ENCODE measurements at places on chromosomes 3 and 15.

DNA sequence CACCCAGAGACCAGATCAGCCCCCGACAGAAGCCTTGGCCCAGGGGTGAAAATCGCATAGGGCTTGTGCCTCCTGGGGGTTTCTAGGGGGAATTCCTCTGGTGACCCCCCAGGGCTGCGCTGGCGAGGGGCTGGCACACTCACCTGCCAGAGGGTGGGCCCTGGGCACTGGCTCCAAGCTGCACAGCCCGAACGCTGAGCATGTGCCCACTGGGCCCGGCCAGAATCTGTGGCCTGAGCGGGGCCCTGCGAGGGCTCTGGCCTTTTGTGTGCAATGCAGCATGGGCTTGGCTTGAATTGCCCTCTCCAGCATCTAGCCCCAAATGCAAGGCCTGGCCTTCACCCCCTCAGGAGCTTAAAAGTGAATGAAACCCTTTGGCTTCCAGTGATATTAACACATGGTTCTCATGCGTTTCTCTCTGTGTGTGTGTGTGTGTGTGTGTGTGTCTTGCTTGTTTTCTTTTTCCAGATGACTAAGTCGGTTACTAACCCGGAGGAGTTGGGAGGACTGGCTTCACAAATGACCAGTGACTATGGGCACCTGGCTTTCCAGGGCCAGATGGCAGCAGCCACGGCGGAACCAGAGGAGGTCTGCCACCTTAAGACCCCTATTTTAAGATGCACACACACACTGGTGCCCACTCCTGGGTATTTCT lies 259.1 kb upstream of the TPM1 start:
- no peak for DNase-seq

DNA sequence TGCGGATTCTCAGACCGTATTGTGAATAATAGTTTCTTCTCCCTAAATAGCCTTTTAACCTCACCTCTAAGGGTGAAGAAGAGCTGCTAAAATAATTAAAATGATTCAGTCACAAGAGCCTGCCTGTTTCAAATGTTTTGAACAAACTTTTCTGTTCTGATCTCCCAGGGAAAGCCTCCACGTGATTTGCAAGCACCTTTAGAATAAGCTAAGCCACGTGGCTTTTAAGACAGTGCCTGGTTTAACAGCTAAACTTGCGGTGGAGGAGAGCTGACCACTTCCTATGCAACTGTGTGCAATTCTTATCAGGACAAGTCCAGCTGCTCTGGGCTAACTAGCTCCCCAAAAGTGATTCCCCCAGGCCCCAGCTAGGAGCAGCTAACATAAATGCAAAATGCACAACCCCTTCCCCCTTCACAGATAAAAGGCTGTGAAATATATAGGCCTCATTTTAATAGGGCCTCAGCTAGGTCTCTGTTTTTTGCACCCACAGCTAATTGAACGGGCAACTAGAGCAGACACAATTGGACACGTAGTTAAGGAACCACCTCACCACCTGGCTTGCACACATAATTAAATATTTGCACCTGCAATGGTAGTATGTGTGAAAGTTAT lies 401.2 kb upstream of the NR2F2 start:
- DNase-seq: peak; percentile 56

DNA sequence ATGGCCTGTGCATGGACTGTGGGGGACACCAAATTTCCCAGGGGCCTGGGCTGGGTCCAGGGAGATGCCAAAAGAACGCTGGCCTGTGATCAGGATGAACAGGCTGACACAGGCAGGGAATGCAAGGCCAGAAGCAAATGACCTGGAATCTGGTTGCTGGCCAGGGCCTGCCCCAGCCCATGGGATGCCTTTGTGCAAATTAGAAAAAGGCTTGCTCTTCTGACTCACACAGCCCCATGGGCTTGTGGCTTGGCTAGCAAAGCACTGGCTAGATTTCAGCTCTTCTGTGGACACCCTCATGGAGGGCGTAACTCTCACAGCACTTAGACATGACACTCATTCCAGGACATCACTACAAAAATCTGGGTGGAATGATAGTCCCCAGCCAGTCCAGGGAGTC lies 356.0 kb downstream of the SHQ1 start:
- DNase-seq: no peak

DNA sequence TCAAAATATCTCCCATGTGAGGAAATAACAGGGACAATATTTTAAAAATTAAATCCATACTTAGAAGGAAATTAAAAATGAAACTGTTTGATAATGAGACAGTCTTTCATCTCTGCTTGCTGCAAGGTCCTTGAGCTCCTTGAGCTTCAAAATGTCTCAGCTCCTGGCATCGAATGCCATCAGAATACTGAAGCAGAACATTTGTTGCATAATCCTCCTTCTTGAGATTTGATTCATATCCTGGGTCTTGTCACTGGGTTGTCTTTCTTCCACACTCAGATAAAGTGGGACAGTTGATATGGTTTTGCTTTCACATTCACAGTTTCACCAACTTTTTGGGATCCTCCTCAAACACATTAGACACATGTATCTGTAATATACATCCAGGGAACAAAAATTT lies 27.8 kb downstream of the COL8A1 start:
- DNase-seq: no peak

All from GDM1 (cell line).